Stimulated activated CD4-positive, alpha-beta T cell treated with anti-CD3 and anti-CD28 coated beads, Interleukin-2, amount 100 ng/mL, for 48 hours (primary cell): ENCODE measurements at places on chromosomes 6 and 20.

- DNase-seq, result peak; percentile 68
These were observed 14.3 kb upstream of the SPAG4 start for GRCh38 chr20:35600993-35601973.

GRCh38 chr20:37228082-37228481, 33.5 kb downstream of the GHRH start:
- no peak for DNase-seq

- DNase-seq, result no peak
These were observed 7.3 kb upstream of the COL12A1 start for GRCh38 chr6:75213112-75213511.

DNA sequence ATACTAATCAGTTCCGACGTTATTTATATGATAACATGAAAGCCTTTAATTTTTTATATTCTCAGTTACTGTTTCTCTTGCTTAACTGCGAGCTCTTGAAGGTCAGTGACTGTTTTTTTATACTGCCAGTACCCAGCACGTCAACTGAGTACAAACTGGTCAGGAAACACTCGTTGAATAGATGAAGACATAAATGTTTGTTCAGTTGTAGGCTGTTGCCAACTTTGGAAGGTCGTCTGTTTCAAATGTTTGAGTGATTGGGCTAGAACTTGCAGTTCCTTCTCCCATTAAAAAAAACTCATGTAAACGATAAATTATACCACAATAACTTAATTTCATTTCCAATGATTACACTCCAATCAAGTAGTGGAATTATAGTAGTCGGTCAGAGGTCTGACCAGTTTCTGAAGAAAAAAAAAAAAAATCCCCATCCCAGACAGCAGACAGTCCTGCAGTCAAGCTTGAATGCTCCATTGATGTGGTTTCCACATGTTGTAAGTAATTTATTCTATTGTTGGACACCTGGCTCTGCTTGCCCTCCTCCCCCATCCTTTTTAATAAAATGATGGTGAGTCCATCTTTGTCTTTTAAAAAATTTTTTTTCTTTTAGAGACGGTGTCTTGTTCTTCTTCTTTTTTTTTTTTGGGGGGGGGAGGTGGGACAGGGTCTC, 81.1 kb downstream of the SASH1 start:
- DNase-seq, result no peak

GRCh38 chr6:159914565-159914923, 23.8 kb downstream of the MAS1 start:
- no peak for DNase-seq

DNA sequence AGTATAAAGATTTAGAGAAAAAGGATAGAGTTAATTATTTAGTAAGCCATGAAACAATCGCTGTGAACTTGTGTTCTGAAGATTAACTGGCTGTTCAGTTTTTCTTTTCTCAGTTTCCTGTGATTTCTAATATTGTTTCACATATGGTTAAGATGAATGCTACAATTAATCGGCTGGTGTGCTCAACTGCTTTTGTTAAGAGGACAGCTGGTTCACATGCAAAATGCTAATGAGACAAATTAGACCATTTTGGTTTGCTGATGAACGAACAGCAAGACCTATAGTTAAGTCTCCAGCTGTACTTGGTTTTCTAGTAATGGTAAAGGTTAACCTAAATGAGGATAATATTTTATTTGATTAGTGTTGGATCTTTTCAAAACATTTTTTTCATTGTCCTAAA, 10.8 kb upstream of the NHSL1 start:
- DNase-seq, result no peak

GRCh38 chr6:32355018-32355417, 16.7 kb downstream of the TSBP1 start:
- no peak for DNase-seq

DNA sequence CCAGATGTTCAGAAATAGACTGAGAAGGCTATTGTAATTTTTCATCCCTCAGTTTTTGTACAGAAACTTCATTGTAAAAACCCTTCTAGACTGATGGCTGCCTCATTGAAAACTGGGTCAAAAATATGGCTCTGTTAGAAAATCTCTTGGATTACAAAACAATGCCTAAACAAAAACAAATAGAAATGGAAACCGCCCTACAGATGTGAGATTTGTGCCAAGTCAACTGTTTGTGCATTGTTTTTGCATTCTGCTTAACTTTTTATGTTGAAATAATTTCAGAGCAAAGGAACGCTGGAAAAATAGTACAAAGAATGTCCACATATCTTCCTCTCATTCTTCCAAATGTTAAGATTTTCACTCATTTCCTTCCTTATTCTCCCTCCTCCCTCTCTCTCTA, 425.1 kb downstream of the FOXA2 start:
- no peak for DNase-seq

- no peak for DNase-seq
These were observed 12.4 kb upstream of the RBM38 start for GRCh38 chr20:57378646-57379262.

GRCh38 chr6:153800580-153801188, 238.4 kb upstream of the OPRM1 start:
- no peak for DNase-seq

DNA sequence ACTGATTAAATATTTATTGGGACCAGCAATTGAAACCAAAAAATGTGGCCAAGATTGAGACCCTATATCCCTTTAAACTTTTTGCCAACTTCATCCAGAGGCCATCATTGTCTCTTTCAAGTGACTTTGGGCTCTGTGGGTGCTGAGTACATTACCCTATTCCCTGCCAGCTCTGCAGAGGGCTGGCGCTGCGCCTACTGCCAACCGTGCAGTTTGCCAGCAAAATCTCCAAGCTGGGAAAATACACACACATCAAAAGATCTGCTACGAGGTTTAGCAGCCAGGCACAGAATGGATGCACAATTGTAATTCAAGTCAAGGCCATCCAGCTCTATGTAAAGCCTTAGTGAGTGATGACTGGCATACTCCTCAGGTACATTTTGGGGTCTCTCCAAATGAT, 125.0 kb downstream of the CBLN4 start:
- no peak for DNase-seq

- DNase-seq, result no peak
These were observed 464.9 kb upstream of the SOX4 start for GRCh38 chr6:21128601-21129000.

DNA sequence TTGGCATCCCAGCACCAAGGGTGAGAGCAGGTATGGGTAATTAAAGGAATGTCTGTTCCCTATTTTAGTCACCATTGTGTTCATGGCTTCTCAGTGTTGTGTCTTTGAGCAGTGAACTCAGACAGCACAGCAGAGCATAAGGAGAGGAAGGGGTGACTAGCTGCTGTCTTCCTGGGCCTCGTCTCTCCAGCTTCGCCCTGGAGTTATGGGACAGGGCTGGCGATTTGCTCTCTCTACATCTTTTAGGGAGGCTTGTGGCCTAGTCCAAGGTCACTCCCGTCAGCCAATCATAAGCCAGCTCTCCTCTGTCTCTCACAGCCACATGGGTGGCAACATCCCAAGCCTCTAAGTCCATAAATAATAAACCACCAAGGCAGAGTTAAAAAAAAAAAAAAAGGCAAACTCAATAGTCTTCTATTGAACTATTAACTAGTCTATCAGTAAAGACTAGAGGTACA, 7.3 kb downstream of the CST3 start:
- no peak for DNase-seq

DNA sequence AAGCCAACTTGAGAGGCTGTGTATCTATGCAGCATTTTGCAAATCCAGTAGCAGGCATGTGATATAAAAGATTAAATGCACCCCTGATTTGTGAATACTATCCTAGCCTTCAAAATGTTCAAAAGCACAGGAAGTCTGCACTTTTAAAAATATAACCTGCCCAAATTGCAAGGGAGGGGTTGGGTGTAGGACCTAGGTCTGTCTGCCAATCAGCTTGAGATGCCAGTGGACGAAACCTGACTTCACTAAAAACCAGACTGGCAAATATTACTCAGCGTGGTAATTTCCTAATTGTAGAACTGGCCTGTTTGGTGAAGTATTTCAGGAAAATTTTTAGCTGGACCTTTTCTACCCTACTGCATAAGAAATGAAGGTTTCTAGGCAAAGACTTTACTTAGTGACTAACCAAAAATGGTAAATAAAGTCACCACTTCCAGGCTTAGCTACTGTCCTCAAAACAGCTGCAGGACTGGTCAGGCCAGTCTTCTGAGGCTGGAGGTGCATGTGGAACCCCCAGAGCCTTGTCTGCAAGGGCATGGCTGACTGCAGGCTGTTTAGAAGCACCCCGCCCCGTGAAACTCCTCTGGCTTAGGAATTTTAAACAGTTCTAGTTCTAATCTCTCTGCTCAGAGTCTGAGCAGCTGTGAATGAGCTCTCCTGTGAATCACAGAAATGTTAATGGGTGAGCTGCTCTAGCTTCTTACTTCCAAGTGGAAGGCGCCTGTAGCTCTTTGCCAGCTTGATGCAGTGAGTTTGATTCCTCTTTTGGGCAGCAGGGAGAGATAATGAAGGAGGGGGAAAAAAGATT, 104.4 kb upstream of the ESR1 start:
- DNase-seq, result no peak

DNA sequence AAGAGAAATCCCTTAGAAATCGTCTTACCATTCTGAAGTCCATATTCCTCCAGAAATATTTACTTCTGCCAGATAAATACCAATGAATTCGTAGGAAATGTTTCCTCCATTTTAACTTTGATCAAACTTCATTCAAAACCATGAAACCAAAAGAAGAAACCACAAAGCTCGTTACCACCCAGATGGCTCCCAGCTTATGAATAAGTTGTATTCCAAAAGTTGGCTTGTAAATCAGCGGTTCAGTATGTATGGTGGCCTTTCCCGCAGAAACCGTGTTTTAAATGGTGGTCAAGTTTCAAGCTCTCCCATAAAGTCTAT, 73.6 kb upstream of the RIPOR2 start:
- no peak for DNase-seq

DNA sequence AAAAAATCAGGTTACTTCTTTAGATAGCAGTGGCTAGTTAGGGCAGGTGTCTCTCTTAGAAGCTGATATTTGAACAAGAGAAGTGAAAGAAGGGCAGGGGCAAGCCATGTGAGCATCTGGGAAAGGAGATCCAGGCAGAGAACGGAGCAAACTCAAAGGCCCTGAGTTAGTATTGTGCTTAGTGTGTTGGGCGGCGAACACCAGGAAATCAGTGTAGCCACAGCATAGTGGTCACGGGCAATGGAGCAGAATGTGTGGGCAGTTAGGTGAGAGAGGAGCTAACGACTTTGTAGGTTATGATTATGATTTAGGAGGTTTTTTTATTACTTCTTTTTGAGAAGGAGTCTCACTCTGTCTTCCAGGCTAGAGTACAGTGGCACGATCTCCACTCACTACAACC, 229.3 kb downstream of the TMEM242 start:
- no peak for DNase-seq

DNA sequence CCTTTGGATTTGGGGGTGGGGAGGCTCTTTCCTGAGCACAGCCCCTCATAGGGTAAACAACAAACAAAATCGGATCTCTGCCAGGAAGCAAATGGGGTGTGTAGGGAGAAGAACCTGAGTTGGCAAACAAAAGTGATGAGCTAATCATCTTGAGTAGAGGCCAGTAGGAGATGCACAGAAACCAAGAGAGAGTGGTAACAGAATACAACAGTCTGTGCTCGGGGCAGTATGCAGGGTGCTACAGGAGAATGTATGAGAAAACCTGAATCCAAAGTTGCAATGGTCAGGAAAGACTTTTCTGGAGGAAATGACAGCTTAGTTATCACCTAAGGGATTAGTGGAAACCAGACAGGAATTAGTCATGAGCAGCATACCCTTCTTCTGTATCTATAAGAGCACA, 177.8 kb downstream of the CDKAL1 start:
- DNase-seq, result no peak

GRCh38 chr20:35108921-35109320, 16.3 kb upstream of the TRPC4AP start:
- DNase-seq, result no peak

GRCh38 chr20:58707770-58708169, 15.2 kb downstream of the NPEPL1 start:
- DNase-seq, result no peak

- DNase-seq, result no peak
These were observed 87.2 kb downstream of the PDE7B start for GRCh38 chr6:135938576-135939207.

DNA sequence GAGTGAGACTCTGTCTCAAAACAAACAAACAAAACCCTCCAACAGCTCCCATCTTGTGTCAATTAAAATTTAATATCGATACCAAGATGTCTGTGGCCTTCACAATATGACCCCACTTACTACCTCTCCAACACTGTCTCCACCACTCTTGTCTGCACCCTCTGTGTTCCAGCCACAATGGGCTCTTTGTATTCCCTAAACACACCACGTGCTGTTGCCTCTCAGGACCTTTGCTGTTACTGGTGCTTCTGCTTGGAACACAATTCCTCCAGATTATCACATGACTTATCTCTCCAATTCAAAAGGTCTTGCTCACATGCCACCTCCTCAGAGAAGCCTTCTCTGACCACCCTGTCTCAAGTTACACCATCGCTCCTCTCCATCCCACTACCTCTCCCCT, 6.0 kb upstream of the HCK start:
- no peak for DNase-seq

- no peak for DNase-seq
These were observed 38.4 kb upstream of the SPTLC3 start for GRCh38 chr20:12970372-12970821.

DNA sequence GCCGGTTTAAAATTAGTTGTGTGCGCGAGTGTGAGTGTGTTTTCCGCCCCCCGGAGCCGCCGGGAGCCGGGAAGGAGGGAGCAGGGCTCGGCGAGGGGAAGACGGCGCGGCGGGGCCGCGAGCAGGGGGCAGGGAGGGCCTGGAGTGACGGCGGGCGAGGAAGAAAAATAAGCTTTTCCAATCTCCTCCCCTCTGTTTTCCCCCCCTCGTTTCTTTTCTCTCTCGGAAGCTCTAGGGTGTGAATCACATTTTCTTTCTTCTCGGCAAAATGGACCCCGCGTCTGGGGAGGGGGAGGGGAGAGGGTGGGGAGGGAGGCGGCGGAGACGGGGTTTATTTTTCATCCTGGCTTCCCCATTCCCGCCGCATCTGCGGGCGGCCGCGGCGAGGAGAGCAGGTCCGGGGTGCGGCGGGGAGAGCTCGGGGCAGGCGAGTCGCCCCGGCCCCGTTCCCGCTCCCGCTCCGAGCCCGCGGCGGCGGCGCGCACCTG, 881 bp downstream of the BICRAL start:
- DNase-seq, result peak; percentile 60
